BJ (cell line): ENCODE measurements at places on chromosomes 4 and X.

DNA sequence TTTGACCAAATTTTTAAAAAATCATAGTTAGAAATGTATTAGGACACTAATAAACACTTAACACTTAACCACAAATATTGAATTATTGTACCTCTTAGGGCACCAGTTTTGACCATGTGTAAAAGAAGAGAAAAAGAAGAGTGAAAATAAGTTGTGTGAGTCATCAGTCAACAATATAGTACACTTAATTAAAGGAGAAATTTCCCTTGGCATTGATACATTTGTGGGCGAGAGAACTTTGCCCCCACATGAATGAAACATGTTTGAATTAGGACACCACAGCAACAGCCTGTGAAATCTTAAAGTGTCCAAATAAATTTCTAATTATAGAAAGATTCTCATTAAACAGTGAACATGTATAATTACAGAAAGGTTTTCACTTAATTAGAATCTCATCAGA, 1292.8 kb upstream of the TENM3 start:
- DNase-seq = no peak

DNA sequence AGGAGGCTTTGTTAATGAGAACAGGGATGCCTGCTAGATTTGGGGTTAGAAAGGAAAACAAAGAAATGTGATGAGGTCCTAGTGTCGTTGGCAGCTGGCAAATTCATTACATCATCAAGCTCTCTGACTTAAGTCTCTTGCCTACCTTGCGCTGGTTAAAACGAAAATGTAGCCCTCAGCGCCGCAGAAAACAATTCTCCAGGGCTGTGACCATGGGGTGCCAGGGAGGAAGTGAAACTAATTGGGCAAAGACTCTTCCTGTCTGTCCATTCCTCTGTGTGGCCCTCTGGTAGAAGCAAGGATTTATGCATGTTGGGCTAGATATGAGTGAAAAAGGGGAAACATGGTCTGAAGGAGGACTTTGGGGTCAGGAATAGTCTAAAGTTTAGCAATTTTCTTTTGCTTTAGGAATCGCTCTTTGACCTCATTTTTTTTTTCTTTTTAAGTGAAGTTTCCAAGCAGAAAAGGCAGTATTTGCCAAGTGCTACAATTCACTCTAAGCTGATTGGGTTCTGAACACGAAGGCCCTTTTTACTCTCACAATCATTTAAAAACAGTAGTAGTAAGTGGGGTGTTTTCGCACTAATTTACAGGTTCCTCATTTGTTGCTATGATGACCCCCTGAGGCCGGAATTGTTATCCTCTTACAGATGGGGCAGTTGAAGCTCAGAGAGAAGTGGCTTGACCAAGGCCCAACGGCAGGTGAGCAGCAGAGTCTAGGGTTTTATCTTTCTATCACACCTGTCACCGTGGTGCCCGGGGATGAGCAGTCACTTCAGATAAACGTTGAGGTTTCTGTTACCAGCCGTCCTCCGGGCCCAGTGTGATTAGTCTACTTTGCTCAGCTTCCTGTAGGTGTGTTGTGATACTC, 27.3 kb upstream of the CHRNA9 start:
- no peak for DNase-seq

DNA sequence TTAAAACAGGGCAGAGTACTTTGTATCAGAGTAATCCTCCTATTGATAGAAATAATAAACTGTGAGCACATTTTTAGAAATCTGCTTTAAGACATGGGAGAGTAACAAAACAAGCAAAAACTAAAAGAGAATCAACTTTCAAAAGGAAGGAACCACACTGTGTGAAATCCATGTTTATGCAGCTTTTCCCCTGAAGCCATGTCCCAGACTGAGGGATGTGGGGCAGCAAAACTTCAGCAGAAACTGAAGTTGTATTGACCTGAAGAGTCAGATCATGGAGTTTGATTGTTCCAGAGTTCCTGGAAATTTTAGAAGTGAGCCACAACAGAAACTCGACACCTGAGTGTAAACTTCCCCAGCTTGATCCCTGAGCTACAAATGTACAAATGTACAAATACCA, 53.2 kb downstream of the COMMD8 start:
- no peak for DNase-seq

DNA sequence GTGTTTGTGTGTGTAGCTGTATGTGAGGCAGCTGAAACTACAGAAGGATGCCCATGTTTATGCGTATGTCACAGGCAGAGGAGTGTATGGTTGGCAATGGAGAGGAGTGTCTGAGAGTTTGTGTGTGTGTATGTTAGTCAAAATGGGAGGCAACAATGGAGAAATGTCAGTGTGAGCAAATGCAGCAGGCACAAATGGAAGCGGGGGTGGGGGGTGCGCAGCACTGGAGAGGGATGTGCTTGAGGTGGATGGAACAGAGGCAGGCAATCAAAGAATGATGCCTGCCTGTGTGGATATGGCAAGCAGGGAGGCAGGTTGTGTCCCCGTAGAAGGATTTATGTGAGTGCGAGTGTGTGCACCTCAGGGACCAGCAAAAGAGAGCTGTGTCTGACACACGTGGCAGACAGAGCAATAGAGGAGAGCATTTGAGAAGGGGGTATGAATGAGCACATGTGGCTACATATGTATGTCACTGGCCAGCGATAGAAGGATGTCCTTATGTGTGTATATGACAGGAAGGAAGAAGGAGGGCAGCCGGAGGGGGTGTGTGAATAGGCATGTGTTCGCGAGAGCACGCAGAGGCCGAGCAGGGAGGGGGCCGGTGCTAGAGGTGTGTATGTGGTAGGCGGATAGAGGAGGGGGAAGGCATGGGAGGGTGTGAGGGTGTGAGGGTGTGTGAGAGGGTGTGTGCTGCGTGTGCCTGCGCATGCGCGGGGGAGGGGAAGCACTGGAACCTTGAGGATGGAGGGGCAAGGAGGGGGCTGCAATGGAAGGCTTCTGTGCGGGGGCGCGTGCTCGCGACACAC, 1.1 kb downstream of the PJA1 start:
- no peak for DNase-seq

DNA sequence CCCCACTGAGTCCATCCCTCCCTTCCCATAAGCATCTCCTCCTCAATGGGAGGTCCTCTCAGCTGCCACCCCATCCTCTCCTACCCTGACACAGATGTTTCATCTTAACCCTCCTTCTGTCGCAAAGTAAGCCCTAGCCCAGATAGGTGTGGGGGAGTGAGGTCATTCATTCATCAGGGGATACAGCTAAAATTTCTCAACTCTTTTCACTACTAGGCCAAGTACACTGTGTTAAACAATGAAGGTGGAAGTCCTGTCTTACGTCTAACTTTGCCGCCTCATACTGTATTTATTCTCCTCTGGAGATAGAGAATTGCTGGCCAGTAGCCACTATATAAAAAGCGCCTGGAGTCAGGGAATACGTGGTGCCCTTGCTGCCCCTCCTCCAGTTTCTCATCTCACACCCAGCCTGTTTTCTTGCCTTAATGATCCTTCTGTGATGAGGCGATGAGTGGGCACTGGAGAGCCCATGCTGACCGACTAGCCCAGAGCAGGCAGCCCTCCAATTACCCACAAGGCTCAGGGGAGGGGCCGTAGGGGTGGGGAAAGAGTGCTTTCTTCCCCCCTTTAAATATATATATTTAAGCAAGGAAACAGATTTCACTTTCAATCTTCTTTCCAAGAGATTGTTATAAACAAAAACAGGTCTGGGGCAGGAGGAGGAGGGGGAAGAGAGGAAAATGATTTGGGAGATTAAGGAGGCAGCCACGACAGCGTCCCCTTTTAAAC, 149.5 kb downstream of the PJA1 start:
- no peak for DNase-seq
